Iris pigment epithelial cell (primary cell): ENCODE measurements at places on chromosomes 5 and 9.

GRCh38 chr9:115022760-115023434 is 92.5 kb upstream of the TNFSF8 start:
- peak; percentile 82 for DNase-seq

- DNase-seq, result no peak
Measured at GRCh38 chr5:9438596-9439354, 107.1 kb downstream of the SEMA5A start.

- DNase-seq, result peak; percentile 29
Measured at GRCh38 chr5:79800979-79801827, 111.6 kb downstream of the CMYA5 start.

- peak; percentile 13 for DNase-seq
Measured at GRCh38 chr9:1018121-1018520, 32.0 kb upstream of the DMRT2 start.

DNA sequence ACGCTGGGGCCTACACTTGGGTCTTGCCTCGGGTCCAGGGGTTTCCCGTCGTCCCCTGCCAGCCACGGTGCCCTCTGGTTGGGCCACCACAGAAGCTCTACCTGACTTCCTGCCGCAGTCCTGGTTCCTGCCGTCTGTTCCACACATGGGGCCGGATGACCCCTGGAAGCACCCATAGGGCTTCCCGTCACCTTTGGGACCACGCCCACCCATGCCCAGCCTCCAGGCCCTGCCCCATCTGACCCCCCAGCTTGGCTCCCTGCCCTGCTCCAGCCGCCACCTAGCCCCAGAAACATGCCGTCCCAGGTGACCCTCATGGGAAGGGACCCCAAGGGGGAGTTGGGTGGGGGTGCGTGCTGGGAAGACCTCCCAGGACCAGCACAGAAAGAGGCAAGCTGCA is 13.7 kb downstream of the MRPL36 start:
- no peak for DNase-seq

DNA sequence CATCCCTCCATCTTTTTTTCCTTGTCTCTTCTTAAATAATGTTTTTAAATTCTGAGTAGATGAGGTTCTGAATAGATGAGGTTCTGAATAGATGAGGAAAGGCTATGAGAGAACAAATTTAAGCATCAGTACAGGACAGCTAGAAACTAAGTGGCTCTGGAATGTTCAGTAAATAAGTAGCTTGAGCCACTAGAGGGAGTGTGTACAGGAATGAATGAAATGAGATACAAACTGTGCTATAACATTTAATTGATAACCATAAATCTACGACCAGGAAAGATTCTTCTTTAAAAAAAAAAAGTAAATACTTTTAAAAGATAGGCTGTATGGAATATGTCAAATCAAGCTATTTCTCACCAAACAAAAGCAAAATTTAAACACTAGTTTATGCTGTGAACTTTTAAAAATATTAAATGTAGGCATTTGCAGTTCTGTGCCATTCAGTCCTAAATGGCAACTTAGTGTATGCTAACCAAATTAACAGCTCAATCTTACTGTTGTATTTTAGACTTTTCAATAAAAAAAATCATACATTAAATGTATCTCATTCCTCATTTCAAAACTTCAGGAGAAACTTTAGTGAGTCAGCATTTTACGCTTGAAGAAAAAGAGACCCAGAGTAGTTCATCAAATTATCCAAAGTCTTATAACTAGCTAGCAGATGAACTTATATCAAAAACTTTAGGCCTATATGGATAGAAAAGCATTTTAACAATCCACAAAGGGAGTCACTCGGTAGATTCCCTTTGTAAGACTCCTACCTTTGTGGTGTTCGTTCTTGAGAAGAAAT is 70.4 kb upstream of the SNX2 start:
- DNase-seq, result peak; percentile 61

DNA sequence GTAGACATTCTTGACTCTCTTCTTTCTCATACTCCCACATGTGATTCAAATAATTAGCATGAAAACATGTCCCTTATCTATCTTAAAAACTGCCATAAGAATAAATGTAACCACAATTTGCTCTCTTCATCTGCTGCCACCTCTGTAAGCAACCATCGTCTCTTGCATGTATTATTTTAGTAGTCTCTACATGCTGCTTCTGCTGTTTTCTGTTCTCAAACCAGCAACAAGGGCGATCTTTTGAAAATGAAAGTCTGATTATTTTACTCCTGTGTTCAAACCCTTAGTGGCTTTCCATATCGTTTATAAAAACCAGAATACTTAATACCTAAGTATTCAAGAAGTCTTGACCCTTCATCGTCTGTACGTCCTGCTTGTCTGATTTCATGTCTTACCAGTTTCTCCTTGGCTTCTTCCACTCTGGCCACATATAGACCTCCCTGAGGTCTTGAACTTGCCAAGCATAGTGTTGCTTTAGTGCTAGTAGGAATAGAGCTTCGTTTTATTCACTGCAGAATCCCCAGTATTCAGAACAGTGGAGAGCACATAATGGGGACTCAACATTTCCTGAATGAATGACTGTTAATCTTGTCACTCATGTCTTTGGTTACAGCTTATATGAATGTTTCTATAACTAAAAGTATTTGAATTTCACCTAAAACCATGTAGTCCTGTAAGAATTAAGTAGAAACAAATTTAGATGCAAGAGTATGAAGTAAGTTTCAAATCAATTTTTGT is 10.6 kb downstream of the CDC42SE2 start:
- no peak for DNase-seq

DNA sequence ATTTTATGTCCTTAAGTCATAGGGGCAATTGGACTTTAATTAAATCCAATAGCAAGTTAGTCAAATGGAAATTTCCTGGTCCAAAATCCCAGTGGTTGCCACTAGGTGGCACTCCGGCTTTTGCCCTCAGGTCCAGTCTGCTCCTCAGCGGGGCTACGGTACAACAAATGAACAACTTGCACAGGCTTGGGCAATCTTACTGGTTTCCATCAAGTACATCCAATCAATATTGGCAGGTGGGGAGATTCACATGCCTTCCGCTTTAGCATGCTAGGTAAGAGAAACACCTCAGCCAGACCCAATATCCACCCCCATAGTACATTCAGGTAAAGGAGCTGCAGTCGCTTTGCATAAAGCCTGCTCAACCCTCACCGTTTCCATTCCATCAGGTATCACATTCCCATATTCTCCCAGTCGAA is 6.3 kb upstream of the MXD3 start:
- peak; percentile 82 for DNase-seq

DNA sequence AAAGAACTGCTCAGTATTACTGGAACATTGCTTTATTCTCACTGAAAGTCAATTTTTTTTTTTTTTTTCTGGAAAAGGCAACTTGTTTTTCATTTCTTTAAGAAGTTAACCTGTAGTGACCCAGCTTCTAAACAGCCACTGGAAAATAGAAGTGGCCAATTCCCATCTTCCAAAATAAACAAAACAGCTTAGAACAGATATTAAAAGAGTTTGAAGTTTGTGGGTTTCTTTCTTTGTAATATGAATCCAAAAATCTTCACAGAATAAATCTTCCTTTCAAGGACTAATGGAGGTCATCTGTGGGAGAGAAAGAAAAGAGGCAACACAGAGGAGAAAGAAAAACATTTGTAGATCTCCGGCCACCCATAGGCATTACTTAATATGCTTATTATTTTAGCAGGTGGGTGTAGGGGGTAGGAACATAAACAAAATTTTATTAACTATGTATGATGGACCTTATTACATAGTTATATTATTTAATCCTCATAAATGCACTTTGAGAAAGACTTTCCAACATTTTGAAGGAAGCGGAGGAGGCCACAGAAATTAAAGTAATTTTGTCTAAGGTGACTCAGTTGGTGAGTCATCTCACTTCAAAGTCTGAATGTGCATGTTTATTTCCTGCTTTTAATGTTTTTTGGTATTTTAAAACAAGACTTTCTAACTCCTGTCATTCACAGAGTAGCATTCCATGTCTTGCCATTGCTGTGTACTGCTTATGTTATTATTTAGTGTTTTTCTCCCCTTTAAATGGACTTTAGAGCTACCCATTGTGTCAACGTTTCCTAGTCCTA is 1791.8 kb upstream of the WWC1 start:
- DNase-seq, result peak; percentile 25

GRCh38 chr9:136590821-136591752 is 45.2 kb upstream of the NOTCH1 start:
- no peak for DNase-seq

- DNase-seq, result no peak
Measured at GRCh38 chr9:126959336-126959735, 44.8 kb downstream of the RALGPS1 start.

- no peak for DNase-seq
Measured at GRCh38 chr5:129018837-129019236, 53.5 kb downstream of the SLC27A6 start.

DNA sequence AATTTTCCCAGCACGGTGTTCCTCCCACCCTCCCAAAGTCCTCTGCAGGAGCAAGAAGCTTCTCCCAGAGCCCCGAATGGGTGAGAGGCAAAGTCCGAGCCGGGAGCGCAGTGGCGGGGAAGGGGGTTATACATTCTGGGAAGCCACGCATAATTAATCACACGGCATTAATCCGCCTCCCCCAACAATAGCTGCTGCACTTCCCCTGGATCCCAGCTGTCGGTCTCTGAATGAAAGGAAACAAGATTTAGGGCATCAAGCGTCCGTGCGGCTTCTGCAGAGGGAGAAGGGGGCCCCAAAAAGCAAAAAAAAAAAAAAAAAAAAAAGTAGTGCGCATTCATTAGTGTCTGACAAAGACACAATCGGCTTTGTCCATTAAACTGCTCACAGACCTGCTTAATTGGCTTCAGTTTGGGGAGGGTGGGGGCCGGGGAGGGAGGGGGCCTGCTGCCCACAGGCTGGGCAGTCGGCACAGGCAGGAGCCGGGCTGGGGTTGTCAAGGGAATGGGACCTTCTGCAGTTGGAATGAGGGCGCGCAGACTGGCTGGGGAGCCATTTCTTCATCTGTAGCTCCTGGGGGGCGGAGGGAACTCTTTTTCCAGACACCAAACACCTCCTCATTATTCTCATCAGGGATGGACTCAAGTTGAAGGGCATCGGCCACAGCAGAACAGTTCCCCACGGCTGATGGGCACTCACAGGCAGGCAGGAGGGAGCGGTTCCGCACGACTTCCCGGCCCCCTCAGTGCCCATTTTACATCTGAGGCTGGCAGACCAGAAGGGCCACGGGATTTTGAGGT is 3.4 kb downstream of the NOTCH1 start:
- no peak for DNase-seq

GRCh38 chr9:115673599-115673998 is 480.0 kb upstream of the PAPPA start:
- DNase-seq, result peak; percentile 78

GRCh38 chr5:113194591-113194990 is 218.0 kb downstream of the DCP2 start:
- DNase-seq, result no peak

GRCh38 chr9:20478786-20479185 is 143.5 kb downstream of the MLLT3 start:
- DNase-seq, result no peak

- DNase-seq, result no peak
Measured at GRCh38 chr5:17966640-17967402, 332.6 kb downstream of the TAF11L14 start.

- no peak for DNase-seq
Measured at GRCh38 chr9:97506787-97507186, 5.3 kb downstream of the TMOD1 start.

GRCh38 chr9:114947058-114947457 is 16.7 kb upstream of the TNFSF8 start:
- DNase-seq, result no peak

DNA sequence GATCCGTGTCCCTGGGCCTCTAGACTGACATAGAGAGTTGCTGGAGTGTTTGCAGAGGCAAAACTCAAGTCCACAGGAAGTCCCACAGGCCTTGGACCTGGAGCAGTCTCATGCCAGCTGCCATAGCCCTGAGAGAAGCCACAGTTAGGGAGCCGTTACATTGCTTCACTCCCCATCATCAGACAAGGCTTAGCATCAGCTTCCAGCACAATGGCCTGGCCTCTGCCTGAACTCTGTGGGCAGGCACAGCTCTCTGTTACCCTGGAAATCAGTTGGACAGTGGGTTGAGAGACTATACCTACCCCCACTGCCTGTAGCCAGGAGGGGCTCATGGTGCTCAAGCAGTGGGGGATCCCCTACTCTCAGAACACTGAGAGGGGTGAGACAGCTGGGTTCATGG is 16.2 kb upstream of the C9orf72 start:
- peak; percentile 28 for DNase-seq

DNA sequence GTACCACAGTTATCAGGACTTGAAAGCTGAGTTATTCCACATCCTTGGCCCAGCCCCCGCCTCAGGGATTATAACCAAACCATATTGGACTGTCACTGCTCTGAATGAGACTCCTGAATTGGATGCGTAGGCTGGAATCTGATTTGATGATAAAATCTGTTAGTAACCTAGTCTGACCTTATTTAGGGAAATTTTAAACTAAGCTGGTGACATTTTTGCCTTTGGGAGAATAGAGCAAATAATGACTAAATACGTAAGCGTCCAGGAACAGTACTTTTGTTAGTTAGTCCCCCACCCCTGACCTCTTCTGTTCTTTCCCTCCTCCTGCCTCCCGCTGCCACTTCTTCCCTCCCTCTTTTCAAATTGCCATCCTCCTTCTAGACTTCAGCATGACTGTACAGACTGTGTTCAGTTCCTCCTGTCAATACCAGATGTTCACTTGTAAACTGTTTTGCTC is 92.6 kb downstream of the TLE4 start:
- peak; percentile 25 for DNase-seq

DNA sequence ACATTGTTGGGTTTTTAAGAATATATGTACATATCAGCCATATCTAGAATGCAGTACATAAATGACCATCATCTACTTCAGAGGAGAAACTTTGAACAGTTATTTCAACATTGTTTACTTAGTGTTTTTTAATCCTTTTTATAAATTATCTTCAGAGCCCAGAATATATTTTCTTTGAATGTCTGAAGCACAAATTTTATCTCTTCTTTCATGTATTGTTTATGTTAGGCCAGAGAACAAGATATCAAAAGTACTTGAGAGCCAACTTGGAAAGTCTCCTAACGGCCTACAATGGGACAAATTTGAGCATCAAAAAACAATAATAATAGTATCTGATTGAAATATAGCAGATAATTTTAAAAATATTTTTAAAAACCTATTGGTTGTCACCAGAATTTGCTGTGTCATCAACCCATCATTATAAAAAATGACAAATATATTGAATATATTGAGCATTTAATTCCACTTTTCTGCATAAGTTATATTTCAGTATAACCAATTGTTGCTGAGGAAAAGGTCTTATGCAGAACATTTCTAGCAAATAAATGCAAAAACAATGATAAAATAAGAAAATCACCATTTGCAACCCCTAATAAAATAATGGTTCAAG is 67.5 kb upstream of the CCNG1 start:
- no peak for DNase-seq

GRCh38 chr5:146003852-146004251 is 67.5 kb downstream of the SH3RF2 start:
- DNase-seq, result no peak

DNA sequence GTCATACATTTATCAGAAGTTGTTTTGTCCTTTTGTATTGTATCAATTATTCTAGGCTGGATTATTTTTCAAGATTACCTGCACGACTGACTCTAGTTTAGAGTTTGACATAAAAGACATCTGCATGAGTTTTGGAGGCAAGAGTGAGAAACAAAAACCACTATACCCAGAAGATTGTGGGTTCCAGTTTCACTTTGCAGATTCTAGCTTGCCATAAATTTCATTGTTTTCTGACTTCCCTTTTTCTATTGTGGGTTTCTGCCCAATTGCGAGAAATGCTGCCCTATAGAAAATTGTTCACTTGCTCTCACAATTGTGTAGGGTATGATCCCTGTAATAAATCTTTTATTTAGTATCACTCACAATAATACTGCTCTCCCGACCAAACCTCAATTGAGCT is 1043.4 kb upstream of the CDH10 start:
- DNase-seq, result no peak

GRCh38 chr9:121441165-121441564 is 58.5 kb downstream of the GGTA1 start:
- DNase-seq, result no peak
